ENCODE measurements at places on chromosomes 3 and 15. TPM values are rescaled to one million over a fixed set of nuclear protein-coding genes. Genes with fewer than 3 reads are reported as not detected.

The GOLGA6L4 gene
- total RNA-seq: 0.99 TPM

The ARGFX gene
- total RNA-seq: not detected

The RAD18 gene
- total RNA-seq: 51.7 TPM

The SNTN gene
- not detected for total RNA-seq

The STAB1 gene
- total RNA-seq: 0.19 TPM

DNA sequence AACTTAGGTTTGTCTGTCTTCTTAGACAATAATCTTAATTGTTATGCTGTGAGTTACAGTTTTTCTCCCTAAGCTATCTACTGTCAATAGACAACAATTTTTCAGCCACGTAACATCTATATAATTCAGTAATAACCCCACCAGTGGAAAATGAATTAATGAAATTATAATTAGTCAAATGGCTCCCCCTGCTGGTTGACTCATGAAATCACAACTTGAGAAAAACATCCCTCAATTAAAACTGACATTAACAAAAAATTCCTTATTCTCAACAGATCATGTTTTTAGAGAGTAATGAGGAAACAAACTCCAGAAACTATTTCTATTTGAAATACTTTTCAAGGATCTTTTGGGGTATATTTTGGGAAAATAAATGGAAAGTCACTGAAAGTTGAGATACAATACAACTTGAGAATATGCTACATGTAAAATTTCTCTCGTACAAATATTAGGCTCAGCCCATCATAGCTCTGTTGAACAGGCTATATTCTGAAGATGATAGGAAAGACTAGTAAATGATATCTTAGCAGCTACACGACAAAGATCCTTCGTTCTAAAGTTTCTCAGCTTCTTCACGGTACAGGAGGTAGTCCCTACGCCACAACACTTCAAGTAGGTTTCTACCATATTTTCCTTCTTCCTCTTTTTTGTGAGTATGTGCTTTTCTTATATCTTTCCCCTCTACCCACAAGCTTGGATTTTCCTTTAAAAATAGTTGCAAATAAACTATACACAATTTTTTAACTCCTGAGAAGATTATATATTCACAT is 20.7 kb downstream of the PPP1R2 start:
- no peaks in the 10 kb centered on the region for H3K27me3 ChIP-seq
- H3K36me3 ChIP-seq: peaks cover 22% of the 10 kb centered on the region
- no peak for DNase-seq
- peaks cover 41% of the 10 kb centered on the region for H3K4me1 ChIP-seq
- H3K27ac ChIP-seq: peak overlapping the region; percentile 90
- no peak overlapping the region for H3K4me3 ChIP-seq

DNA sequence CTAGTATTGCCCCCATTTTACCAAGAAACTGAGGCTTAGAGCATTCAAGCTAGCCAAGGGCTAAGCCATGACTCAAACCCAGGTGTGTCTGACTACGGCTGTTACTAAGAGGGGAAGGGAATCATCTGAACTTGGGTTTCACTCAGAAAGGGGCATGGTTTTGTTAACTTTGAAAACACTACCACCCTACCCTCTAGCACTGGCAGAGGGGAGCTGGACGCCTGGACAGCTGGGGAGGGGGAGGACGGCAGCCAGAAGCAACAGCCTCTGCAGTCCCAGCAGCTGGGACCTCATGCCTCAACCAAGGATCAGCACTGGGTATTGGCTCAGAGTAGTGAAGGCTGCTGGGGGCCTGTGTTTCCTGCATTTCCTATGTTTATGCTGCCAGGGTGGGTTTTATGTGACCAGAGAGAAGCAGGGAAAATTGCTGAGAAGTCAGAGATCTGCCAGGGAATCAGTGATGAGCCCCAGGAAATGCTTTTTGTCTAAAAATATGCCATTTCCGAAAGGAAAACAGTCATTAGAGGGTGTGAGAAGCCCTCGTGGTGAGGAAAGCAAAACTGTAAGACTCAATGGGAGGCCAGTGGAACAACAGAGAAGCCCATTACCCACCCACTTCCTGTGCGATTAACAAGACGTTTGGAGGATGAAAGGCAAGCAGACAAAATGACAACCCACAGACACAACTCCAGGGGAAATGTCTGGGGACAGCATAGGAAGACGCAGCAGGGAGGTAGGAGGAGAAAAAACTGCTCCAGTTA is 41.2 kb downstream of the LIPC start:
- DNase-seq: peak; percentile 45
- peak overlapping the region; percentile 74 for H3K4me3 ChIP-seq

DNA sequence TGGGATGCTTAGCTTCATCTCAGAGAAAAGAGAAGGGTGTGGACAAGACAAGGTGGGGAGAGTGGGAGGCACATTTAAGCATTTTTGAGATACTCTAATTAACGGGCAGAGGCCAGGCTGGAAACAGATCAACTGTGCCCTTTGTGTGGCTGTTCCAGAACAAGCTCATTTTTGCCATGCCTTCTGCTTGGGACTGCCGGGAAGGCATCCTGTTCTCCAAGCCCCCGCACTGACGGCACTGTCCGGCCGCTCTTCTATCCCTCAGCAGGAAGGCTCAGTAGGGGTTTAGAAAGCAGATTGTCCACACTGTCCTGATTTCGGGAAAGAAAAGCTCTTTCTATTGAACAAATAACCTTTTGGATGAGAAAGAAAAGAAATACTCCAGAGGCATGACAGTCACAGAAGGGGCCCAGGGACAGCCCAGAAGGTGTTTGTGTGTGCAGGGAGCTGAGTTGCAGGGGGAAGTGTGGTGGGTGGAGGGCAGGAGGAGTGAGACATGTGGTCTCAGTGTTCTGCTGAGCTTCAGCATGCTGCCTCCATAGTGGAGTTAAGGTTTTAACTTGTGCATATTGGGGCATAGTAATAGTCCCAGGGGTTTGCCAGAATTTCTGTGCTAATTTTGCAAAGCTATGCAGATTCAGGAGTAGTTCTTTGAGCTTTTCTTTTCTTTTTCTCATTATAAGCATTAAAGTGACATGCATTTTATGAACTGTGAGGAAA is 27.3 kb downstream of the SV2B start:
- no peaks in the 10 kb centered on the region for H3K36me3 ChIP-seq
- no peak for DNase-seq
- peaks cover 29% of the 10 kb centered on the region for H3K27me3 ChIP-seq
- no peaks in the 10 kb centered on the region for H3K4me1 ChIP-seq

- no peaks in the 10 kb centered on the region for H3K27me3 ChIP-seq
- no peak overlapping the region for H3K4me3 ChIP-seq
- DNase-seq: no peak
- H3K36me3 ChIP-seq: no peaks in the 10 kb centered on the region
- no peaks in the 10 kb centered on the region for H3K4me1 ChIP-seq
Measured at GRCh38 chr15:56877255-56877970, 41.0 kb upstream of the TCF12 start.

DNA sequence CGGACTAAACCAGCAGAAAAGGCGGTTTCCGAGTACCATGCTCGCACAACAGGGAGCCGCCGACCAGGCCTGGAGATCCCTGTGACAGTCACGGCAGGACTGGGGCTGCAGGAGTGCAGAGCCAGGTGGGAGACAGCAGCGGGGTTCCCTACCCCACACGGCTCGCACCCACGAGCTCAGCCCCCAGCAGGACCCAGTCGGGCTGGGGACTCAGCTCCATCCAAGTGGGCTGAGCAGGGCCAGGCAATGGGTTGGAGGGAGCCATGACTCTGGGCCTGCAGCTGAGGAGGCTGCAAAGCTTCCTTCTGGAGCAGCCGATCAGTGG is 15.8 kb downstream of the XXYLT1 start:
- H3K36me3 ChIP-seq: no peaks in the 10 kb centered on the region
- H3K27me3 ChIP-seq: no peaks in the 10 kb centered on the region
- no peak overlapping the region for H3K4me3 ChIP-seq
- peaks cover 40% of the 10 kb centered on the region for H3K4me1 ChIP-seq
- no peak for DNase-seq

- DNase-seq: no peak
- no peaks in the 10 kb centered on the region for H3K36me3 ChIP-seq
- H3K27me3 ChIP-seq: peaks cover 20% of the 10 kb centered on the region
- peaks cover 22% of the 10 kb centered on the region for H3K4me1 ChIP-seq
Measured at GRCh38 chr15:55993804-55994560, 570 bp upstream of the NEDD4 start.

DNA sequence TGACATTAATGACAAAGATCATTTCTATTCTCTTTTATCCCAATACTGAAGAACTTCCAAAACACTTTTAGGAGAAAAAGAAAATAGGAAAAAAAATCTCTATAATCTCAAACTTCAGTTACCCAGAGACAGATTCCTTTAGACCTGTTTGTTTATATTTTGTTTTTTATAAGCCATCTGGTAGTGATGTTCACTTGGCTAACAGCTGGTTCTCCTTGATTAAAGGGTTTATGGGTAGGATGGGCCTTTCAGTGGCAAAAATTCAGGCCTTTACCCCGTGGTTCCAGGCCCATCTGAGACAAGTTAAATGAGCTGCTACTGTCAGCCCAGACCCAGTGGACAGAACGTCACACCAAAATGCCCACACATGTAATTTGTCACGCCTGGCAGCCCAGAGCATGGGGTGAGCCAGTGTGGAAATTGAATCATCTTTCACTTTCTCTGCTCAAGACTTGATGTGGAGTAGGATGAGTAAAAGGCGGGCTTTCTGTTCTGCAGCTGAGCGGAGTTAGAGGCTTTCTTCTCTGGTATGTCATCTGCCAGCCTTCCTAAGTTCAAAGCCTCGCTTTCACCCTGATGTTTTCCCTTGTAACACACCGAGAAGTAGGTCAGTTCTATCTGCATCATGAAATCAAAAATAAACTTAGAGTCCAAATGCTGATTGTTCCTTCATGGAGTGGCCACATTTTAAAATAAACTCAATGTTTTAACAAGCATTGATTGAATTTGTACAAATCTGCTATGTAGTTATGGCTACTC is 62.5 kb upstream of the SKOR1 start:
- H3K4me1 ChIP-seq: peaks cover 67% of the 10 kb centered on the region
- peak overlapping the region; percentile 47 for H3K27ac ChIP-seq
- peak; percentile 70 for DNase-seq
- no peaks in the 10 kb centered on the region for H3K36me3 ChIP-seq

GRCh38 chr3:170421758-170422157 is 3.1 kb downstream of the CLDN11 start:
- H3K27ac ChIP-seq: no peak overlapping the region
- no peak for DNase-seq
- H3K27me3 ChIP-seq: peaks cover 34% of the 10 kb centered on the region

DNA sequence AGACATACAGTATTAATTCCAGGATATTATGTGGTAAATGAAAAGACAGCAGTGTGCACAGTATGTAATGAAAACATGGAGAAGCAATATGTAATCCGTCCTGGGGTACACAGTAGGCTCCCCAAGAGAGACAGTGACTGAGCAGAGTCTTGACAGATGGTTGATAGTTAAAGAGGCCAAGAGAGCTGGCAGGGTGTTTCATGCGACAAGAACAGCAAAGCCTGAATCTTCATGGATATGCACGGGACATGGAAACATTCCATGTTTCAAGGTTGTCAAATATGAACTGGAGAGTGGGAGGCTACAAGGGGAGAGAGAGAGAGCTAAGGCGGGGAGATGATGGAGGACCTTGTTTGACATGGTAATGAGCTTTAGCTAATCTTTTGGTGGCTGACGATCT is 338.4 kb downstream of the IL5RA start:
- no peak overlapping the region for H3K27ac ChIP-seq
- H3K36me3 ChIP-seq: no peaks in the 10 kb centered on the region
- no peak overlapping the region for H3K4me3 ChIP-seq
- no peaks in the 10 kb centered on the region for H3K4me1 ChIP-seq

- no peak overlapping the region for H3K27ac ChIP-seq
- H3K27me3 ChIP-seq: peaks cover 12% of the 10 kb centered on the region
- H3K4me1 ChIP-seq: peaks cover 11% of the 10 kb centered on the region
- H3K4me3 ChIP-seq: no peak overlapping the region
- no peak for DNase-seq
- H3K36me3 ChIP-seq: no peaks in the 10 kb centered on the region
Measured at GRCh38 chr15:69583626-69584025, 131.0 kb downstream of the RPLP1 start.

DNA sequence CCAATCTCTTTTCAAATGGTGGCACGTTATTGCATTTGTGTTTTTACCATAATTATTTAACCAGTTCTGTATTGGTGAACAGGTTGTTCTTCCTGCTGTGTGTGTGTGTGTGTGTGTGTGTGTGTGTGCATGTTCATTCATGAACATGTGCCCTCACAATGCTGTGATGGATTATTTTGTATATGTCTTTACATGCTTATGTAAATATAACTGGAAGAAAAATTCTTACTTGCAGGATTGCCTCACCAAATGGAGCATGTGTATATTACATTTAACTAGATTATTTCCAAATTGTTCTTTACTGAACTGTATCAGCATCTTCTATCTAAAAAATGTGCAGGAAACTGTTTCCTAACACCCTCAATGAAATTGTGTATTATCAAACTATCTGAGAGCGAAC is 175.2 kb upstream of the ZPLD1 start:
- no peaks in the 10 kb centered on the region for H3K4me1 ChIP-seq
- no peak for DNase-seq
- peaks cover 6% of the 10 kb centered on the region for H3K27me3 ChIP-seq
- no peak overlapping the region for H3K27ac ChIP-seq
- no peak overlapping the region for H3K4me3 ChIP-seq
- no peaks in the 10 kb centered on the region for H3K36me3 ChIP-seq

- no peak for DNase-seq
- no peaks in the 10 kb centered on the region for H3K36me3 ChIP-seq
- peaks cover 35% of the 10 kb centered on the region for H3K27me3 ChIP-seq
- no peaks in the 10 kb centered on the region for H3K4me1 ChIP-seq
Measured at GRCh38 chr15:88321271-88321670, 64.7 kb upstream of the NTRK3 start.

DNA sequence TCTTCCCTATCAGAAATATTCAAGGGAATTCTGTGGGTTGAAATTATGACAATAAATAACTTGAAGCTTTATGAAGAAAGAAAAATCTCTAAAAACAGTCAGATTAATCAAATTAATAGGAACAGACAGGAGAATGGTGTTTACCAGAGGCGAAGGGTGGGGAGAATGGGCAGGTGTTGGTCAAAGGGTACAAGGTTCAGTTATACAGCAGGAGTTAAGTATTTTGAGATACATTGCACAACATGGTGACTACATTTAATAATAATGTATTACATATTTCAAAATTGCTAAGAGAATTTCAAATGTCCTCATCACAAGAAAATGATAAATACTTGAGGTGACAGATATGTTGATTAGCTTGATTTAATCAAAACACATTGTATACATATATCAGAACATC is 18.6 kb downstream of the SPCS1 start:
- DNase-seq: no peak
- H3K36me3 ChIP-seq: peaks cover 6% of the 10 kb centered on the region
- peaks cover 23% of the 10 kb centered on the region for H3K4me1 ChIP-seq
- no peaks in the 10 kb centered on the region for H3K27me3 ChIP-seq
- no peak overlapping the region for H3K4me3 ChIP-seq
- no peak overlapping the region for H3K27ac ChIP-seq

- H3K4me1 ChIP-seq: no peaks in the 10 kb centered on the region
- DNase-seq: no peak
- H3K4me3 ChIP-seq: no peak overlapping the region
- no peaks in the 10 kb centered on the region for H3K27me3 ChIP-seq
- H3K36me3 ChIP-seq: no peaks in the 10 kb centered on the region
Measured at GRCh38 chr15:36358523-36358922, 220.9 kb upstream of the CDIN1 start.
